ENCODE measurements at places on chromosomes 7 and 10.

- DNase-seq = no peak
These were observed 3.9 kb downstream of the LFNG start for GRCh38 chr7:2523461-2523936.

DNA sequence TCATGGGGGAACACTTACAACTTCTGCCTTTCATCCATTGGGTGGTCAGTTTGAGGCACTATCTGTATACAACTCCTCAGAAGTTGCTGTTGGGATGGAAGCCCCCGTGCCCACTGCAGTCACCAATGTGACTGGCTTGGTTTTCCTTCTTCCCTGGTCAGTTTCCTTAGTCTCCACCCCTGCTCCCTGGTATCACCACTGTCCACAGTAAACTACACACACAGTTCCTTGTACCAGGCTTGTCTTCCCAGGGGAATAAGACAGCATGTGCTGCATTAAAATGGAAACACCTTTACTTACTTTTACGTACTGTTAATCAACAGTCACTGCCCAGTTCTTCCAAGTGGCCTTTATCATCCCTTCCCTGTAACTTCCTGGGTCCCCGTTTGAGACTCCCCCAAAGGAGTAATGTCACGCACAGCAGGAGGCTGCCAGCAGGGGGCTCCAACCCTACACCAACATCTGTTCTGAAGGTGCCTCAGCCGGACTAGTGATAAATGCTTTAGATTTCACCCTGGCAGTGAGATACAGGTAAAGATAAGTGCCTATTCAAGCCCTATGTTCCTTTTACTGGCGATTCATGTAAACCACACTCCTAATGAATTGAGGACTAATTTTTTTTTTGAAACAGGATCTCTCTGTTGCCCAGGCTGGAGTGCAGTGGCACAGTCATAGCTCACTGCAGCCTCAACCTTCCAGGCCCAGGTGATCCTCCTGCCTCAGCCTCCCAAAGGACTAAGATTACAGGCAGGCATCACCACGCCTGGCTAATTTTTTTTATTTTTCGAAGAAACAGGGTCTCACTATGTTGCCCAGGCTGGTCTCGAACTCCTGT is 45.3 kb upstream of the PIK3AP1 start:
- DNase-seq = peak; percentile 65

GRCh38 chr7:149689291-149689721 is 84.1 kb downstream of the ZNF467 start:
- DNase-seq = no peak

GRCh38 chr10:18223898-18224297 is 83.7 kb downstream of the CACNB2 start:
- no peak for DNase-seq

GRCh38 chr7:41175435-41175834 is 527.5 kb downstream of the INHBA start:
- DNase-seq = no peak

DNA sequence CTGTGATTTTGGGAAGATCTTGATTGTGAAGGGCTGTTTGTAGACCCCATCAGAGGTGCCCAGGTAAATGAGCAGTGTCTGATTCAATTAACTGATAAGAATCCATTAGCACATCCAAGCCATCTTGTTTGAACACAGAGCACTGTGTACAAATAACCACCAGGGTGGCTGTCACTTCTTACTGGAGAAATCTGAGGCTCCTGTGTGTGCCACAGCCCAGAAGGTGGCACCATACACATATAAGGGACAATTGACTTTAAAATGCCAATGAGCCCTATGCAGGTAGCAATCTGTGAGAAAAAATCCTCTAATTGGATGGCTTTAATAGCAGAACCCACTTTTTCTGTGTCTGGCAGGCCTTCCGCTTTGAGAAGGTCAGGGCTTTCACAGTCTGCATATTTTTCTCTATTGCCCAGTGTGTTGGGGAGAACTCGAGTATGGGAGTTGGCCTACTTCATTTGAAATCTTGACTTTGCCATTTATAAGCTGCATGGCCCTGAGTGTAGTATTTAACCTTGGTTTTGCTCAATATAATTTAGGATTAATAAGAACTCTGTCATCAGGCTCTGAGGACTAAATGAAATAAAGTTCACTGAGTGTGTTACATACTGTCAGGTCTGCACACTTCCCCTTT is 517.4 kb downstream of the CCSER2 start:
- DNase-seq = peak; percentile 1

GRCh38 chr10:24784061-24784460 is 60.4 kb upstream of the ARHGAP21 start:
- no peak for DNase-seq

DNA sequence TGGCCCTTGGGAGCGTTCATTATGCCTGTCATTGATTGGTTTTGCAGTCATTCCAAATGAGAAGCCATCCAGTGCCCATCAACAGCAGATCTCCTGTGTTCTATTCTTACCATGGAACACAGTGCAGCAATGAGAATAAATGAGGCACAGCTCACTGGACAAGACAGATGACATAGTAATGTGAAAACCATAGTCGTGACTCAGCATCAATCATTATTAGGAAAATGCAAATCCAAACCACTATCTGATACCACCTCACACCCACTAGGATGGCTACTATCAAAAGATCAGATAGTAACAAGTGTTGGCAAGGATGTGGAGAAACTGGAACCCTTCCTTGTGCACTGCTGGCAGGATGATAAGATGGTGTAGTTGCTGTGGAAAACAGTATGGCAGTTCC is 144.7 kb downstream of the ARHGAP22 start:
- DNase-seq = no peak

- no peak for DNase-seq
These were observed 53.5 kb upstream of the AGBL3 start for GRCh38 chr7:134932707-134933370.

GRCh38 chr7:20509892-20510572 is 105.4 kb upstream of the ABCB5 start:
- DNase-seq = no peak

DNA sequence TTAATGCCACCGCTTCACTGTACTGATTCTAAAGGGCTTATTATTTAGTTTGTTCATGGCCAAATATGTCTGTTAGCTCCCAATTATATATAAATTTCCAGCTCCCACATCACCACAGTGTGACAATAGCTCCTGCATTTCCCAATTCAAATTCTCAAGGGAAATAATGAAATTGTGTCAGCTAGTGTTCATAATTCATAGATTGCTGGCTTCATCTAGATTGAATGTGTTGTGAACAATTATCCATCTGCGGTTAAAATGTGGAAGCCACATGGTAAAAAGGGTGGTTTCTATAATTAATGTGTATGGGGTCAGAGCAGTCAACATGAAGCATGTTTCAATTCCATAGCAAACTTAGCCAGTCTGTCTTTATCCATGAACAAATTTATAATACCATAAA is 154.3 kb downstream of the SEMA3E start:
- no peak for DNase-seq

DNA sequence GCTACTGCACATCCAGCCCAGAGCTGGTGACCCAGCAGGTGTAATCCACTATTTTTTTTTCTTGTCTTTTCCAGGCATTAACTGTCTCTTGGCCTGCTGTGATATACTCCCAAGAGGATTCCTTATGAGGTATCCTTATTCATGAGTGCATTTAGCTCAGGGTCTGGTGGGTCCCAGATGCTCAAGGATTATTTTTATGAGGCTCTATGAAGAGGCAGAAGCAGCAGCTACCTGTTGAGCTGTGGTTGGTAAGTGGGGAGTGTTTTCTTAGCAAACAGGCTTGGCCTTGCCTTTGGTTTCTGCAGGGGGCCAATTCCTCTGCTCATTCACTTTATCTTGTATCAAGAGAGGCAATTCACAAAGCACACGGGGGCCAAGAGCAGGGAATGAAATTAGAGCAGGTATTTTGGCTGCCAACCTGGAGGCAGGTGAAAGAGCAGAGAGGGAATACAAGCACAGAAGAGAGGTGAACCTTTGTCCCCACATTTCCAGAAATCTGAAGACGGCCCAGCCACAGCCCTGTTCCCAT is 221.6 kb downstream of the TMEM178B start:
- DNase-seq = no peak

- DNase-seq = no peak
These were observed 213.2 kb upstream of the NEBL start for GRCh38 chr10:21110358-21110757.

GRCh38 chr10:97497572-97498075 is 598 bp downstream of the MMS19 start:
- DNase-seq = peak; percentile 72
